Activated T-helper 9 cell treated with anti-CD3 and anti-CD28 coated beads, Interleukin-2, amount 50 U/mL, for 16 hours (primary cell): ENCODE measurements at places on chromosomes 2 and 18.

- DNase-seq, result no peak
Measured at GRCh38 chr2:64947885-64948284, 41.3 kb upstream of the SLC1A4 start.

GRCh38 chr2:129658430-129658829 lies 321.0 kb upstream of the RAB6C start:
- DNase-seq, result no peak

- DNase-seq, result no peak
Measured at GRCh38 chr18:29711932-29712331, 1330.6 kb downstream of the DSC3 start.

GRCh38 chr2:226701052-226701451 lies 98.6 kb downstream of the IRS1 start:
- DNase-seq, result no peak

- no peak for DNase-seq
Measured at GRCh38 chr2:177573120-177573519, 180.5 kb downstream of the AGPS start.

DNA sequence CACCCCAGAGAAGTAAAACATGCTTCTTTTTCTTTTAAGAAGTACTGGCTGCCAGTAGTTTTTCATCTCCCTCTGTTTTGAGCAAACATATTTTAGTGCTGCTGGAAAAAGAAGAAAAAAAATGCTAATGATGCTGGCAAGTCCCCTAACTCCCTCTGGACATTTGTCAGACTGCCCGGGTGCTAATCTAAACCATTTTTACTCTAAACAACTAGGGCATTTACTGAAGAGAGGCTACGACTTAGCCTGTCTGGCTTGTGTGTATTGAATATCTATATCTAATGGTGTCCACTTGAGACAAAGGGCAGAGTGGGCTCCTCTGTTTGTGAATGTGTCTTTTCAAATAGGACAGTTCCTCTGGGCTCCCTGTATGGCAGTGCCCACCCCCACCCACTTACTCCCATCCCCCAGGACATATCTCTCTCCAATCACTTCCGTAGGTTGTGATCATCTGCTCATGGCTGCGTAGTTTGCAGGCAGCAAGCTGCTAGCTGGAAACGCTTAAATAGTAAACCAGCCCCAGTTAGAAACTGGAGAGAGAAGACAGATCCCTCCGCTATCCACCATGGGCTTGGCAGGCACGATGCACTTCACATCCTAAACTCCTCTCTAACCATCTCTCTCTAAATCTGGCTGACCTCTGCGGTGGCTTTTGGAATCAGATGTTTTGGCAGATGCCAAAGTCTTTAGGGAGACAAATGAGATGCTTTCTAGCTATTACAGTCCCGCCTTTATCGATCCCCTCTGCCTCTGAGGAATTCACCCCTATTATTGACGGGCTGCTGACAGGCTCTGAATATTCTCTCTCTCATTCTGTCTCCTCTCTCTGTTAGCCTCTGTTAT lies 58.3 kb downstream of the DOCK10 start:
- DNase-seq, result no peak

DNA sequence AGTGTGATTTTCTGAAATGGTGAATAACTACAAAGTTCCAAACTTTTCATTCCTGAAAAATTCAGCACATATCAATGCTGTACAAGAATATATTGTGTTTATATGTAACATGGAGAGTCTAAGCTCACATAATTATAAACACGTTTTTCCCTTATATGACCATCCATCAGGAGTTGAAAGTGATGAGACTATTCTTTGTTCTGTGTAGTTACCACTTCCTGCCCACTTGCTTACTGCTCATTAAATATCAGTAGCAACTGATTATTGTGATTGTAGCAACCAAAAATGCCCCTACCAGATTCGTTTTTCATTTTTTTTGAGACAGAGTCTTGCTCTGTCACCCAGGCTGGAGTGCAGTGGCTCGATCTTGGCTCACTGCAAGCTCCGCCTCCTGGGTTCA lies 30.8 kb downstream of the OTX1 start:
- no peak for DNase-seq

- no peak for DNase-seq
Measured at GRCh38 chr2:207901829-207902228, 123.5 kb downstream of the PLEKHM3 start.

GRCh38 chr18:49491534-49491856 lies 4.5 kb upstream of the C18orf32 start:
- DNase-seq, result no peak

- no peak for DNase-seq
Measured at GRCh38 chr18:58766164-58766563, 94.9 kb downstream of the MALT1 start.

DNA sequence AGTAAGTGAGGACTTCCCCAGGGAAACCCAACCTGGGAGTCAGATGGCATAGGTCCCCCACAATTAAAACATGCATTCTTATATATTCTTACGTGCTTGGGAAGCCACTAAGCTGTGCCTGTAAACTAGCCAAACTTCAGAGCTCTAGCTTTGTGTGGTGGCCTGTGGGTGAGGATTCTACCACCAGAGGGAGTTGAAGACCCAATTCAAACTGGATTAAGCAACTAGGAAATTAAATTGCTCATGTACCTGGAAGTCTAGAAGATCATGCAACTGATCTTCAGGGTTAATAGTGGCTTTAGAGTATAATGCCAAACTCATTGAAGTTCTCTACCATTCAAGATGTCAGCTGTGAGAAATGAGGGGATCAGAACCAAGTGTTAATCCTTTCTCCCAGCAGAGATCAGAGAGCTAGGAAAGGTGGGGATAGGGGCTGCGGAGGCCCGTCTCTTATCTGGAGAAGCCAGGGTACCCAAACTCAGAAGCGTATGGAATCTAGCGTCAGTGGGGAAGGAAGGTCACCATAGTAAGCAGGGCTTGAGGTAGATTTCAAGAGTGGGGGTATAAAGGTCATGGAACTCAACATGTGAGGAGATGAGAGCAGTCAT lies 53.2 kb upstream of the CCDC85A start:
- no peak for DNase-seq

GRCh38 chr18:63520053-63520685 lies 22.0 kb upstream of the SERPINB12 start:
- no peak for DNase-seq

DNA sequence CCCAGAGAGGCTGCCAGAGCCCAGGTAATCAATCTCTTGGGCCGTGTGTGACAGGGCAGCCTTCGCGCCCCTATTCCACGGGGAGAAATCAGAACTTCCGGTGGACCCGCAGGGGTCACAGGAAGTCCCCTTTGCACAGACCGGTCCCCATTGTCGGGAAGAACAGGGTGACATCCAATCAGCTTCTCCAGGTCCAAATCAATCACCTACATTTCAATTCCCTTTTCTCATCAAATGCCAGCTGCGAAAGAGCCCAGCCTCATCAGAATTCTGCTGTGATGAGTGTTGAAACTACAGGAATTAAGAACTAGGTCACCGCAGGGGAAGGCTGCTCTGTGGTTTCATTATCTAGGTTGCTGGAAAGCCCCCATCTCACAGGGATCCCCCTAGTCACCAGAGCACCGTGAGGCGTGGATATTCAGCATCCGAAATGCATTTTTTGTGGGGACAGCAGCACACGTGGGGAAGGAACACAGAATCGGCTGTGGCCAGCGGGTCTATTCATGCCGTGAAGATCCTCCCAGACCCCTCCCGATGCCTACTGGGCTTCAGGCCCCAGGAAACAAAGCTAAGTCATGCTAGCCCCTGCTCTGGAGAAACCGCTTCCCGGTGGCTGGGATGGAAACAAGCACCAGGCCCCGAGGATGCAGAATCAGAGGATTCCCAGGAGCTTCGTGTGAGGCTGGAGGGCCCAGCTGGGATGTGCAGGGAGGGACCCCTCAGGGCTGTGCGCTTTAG lies 193.7 kb upstream of the ID2 start:
- DNase-seq, result peak; percentile 73

DNA sequence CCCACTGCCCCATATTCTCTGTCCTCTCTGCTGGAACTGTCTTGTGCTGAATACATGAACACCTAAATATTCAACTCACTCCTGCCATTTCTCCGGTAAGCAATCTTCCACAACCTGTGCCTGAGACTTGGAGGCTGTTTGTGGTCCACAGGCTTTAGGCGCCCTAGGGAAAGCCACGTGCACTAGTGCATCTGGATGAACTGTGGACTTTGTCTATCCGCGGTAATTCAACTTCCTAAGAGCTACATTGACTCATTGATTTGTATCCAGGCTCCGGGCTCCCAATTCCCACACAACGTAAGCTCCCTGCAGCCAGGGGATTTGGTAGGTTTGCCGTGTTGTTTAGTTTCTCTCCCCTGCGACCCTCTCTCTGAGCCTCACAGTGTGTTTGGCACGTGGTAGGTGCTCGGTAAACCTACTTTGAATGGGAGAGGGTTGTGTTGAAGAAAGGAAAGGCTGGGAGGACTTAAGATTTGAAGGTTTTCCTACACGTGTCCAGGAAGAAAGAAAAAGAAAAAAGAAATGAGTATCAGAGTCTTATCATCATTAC lies 718.2 kb downstream of the DPP10 start:
- DNase-seq, result no peak

GRCh38 chr2:124025171-124025580 lies at the start of gene CNTNAP5:
Gene CNTNAP5 (plus strand): TSS chr2:124025287. CDS start chr2:124025651, 364 bp downstream.
- no peak for DNase-seq

DNA sequence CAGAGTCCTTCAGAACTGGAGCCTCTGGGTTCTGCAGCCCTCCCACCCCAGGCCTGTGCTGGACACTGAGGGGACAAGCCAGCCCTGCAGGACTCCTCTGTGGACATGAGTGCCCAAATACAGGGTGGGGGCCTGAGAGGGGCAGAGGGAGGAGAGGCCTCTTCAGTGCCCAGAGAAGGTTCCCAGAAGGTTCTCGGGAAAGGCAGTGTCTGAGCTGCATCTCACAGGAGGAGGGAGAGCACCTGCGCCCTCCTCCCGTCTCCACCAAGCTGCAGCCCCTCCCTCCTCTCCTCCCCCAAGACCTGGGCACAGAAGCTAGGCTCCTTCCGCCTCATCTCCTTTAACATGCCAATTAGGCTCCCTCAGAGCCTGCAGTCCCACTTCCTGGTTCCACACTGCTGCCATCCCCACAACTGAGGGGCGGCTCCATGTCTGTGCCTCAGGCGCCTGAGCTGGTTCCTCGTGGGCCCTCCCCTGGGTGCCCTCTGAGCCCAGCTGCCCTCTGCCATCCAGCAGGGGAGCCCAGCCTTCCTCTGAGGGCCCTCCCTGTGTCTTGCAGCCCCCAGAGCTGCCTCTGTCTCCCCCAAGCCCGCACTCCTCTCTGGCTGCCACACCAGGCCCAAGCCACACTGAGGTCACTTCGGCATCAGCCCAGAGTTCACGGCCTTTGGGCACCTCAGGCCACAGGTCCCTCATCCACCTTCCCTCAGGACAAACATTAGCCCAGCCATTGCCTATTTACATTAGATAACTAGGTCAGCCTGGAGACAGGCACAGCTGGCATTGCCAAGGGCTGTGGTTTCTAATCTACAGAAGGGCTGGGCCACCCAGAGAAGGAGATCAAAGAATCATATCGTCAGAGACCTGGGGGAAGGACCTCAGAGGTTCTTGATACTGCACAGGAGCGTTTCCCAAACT lies 28.9 kb downstream of the KCNK3 start:
- DNase-seq, result no peak

GRCh38 chr2:218671654-218672566 lies at the start of the genes RNF25 and STK36:
Gene RNF25 (minus strand): TSS chr2:218672002. CDS start chr2:218671970, 32 bp downstream.
Gene STK36 (plus strand): TSS chr2:218672086. CDS start chr2:218672830, 744 bp downstream.
- DNase-seq, result peak; percentile 74

GRCh38 chr18:79118797-79119196 lies 49.6 kb downstream of the ATP9B start:
- no peak for DNase-seq

DNA sequence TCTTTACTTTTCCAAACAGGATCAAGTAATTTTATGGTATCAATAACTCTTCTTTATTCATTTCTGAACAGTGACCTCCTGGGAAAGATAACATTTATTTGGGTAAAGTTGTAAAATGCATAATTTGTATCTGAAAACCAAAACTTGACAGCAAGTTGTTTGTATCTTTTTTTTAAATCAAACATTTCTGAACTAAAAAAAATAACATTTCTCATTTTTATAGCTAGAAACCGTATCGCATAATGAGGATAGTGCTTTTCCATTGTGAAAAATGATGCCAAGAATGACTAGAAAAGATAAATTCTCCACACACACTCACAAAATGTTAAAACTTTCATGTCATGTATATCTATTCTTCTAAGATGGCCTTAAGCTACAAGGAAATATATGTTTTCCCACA lies 578.2 kb downstream of the RIT2 start:
- no peak for DNase-seq

- DNase-seq, result no peak
Measured at GRCh38 chr2:75098856-75099255, 100.5 kb downstream of the TACR1 start.

DNA sequence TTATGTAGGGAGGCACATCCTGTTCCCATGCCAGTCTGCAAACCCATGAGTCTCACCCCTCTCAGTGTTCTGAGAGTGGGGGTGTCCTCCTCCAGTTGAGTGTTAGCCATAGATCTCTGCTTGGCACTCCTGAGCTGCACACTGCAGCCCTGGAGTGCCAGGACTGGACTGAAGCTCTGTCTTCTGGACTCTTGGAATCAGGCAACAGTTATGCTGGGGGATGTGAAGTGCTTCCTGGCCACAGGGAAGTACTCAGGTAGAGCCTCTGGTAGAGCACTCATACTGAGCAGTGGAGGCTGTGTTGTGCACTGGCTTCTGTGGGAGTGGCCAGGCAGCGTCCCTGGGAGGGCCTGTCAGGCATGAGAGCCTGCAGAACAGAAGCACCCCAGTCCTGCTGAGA lies 43.0 kb downstream of the SERPINB7 start:
- no peak for DNase-seq

GRCh38 chr2:101692766-101693165 lies 4.7 kb upstream of the MAP4K4 start:
- no peak for DNase-seq

DNA sequence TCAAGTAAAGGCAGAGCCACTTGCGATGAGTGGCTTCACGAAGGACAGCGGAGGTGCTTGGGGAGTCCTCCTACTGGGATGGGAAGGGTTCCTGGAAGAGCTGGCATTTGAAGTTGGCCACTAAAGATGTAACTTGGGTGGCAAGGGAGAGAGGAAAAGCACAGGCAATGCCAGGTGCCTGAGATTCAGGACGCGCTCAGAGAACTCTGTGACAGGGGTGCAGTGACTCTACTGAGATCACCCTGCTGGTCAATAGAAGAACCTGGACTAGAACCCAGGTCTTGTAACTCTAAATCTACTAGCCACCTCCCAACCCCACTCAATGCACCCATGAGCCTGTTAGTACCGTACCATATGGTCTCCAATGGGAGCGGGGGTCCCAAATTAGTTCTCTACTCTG lies 5.4 kb upstream of the GRHL1 start:
- DNase-seq, result no peak

DNA sequence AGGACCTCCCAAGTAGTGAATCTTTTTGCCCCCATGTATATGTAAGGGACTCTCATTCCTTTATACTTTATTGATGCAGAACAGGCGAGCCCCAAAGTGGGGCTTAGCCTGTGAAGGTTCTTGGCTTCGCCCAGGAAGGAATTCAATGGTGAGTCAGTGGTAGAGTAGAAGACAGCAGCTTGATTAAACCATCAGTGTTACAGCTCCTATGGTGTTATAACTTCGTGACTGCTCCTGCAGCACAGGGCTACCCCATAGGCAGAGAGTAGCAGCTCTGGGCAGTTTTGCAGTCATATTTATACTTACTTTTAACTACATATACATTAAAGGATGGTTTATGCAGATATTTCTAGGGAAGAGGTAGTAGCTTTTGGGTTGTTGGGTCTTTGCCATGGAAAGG lies 11.0 kb downstream of the FAM171B start:
- no peak for DNase-seq
